ENCODE measurements at places on chromosomes 7 and 10.

- DNase-seq = no peak
Observed at GRCh38 chr7:801940-802381, 30.3 kb upstream of the SUN1 start.

DNA sequence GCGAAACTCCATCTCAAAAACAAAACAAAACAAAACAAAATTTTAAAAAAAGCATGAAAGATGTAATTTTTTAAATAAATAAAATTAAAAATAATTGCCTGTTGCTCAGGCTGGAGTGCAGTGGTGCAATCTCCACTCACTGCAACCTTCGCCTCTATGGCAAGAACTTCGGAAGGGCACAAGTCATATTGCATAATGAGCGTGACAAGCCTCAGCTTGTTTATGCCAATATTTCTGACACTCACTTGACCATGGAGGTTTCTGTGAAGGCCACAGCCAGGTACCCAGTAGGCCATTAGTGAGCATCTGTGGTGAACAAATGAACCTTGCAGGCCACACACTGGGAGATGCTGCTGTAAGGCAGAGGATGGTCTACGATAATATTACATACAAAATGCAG is 106.1 kb upstream of the KMT2C start:
- no peak for DNase-seq

DNA sequence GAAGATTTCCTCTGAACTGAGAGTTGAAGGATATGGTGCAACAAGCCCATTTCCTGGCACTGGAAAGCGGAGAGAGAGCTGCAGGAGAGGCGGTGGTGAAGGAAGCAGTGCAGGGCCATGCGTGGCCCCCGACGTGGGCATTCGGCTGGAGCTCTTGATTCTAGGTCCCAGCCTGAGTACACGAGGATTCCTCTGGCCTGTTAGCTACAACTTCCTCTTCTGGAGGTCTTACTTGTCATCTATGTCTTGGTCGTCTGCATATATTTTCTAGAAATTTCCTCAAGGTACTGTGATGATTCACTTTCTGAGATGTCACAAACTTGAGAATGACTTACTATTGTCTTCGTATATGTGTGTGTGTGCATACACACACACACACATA is 59.2 kb upstream of the JAZF1 start:
- DNase-seq = peak; percentile 2

- DNase-seq = no peak
Observed at GRCh38 chr10:84423719-84424118, 95.3 kb downstream of the CCSER2 start.

GRCh38 chr7:47361746-47362215 is 220.1 kb downstream of the TNS3 start:
- DNase-seq = peak; percentile 54

- peak; percentile 10 for DNase-seq
Observed at GRCh38 chr7:143003393-143004051, 23.4 kb downstream of the OR9A2 start.

- DNase-seq = no peak
Observed at GRCh38 chr10:53479365-53479764, 706.8 kb upstream of the MBL2 start.

- DNase-seq = no peak
Observed at GRCh38 chr7:15086131-15086611, 183.6 kb upstream of the DGKB start.

DNA sequence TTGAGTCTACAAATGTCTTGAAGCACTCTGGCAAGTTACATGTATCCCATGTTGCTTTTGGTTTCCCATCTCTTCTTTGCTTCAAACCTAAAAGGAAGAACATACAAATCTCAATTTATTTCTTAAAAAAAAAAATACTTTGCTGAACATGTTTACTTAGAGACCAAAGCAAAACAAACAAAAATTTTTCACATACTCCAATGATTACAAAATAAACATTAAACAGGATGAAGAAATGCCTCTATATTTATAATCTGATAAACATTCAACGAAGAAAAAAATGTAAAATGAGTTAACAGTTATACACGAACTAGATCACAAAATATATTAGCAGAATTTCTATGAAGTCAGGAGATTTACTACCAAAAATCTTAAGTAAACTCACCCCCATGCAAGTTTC is 31.3 kb downstream of the FAM204A start:
- no peak for DNase-seq

DNA sequence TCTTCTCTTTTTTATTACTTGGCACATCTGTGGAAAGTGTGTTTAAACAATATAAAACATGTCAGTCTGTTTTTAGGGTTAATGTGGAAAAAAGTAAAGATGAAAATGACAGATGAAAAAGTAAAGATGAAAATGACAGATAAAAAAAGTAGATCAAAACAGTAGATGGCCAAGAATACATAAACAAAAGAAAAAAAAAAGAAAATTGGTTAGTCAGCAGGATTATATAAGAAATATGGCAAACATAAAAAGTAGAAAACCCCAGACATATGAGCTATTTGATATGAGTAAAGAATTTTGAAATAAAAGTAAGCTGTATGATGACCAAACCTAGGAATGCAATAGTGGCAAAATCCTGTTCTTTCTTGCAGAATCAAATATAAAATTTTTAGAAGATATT is 365.7 kb upstream of the AKR1E2 start:
- no peak for DNase-seq

DNA sequence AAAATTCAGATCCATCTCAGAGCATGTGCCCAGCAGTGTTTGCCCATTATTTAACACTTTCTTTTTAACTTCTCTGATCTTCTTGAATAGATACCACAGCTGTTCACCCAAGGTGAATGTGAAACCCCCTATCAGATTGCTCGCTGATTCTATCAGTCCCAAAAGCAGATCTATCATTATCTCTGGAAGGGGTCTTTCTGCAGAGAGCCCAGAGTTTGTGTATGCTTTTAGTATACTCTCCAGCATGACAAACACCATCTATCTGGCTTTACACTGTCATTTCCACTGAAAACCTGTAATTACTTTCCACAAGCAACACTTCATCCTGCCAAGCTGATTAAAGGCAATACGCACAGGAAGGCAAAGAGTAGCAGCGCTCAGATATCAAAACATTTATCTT is 168.2 kb downstream of the CACNA2D1 start:
- DNase-seq = no peak

DNA sequence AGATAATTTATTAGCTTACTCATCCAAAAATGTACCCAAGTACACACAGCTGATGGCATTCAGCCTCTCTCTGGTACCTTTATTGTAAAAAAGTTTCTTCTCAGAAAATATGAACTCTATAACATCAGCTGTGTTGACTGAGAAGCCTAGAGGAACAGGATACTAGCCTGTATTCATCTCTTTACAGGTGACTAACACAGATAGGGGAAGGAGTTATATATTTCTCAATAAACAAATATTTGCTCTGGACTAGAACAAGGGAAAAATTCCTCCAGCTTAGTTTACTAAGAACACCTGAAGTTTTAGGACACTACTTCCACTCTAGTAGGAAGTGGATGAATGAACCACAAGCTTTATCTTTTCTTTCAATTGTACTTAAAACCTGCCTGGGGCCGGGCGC is 67.8 kb downstream of the ZNF248 start:
- no peak for DNase-seq

GRCh38 chr7:7789551-7789988 is 71.2 kb upstream of the RPA3 start:
- no peak for DNase-seq

DNA sequence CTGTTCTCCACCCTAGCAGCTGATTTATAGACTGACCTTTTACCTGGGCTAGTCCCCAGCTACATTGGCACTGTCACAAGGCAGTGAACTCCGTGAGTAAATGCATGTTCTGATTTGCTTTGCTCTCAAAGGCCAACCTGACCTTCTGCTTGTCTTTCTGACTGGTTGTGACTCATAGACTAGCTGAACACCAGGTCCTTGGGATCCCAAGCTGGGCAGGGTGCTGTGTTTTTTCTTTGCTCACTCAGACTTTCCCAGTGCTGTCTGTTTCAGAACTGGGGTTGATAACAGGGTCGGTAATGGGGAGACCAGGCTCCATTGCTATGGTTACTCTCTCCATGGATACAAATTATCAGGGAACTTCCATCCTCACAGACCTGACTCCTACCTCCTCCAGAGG is 35.0 kb downstream of the EVX1 start:
- no peak for DNase-seq

- no peak for DNase-seq
Observed at GRCh38 chr10:131859341-131860020, 41.3 kb upstream of the PPP2R2D start.

GRCh38 chr10:100006243-100006886 is 3.4 kb downstream of the DNMBP start:
- peak; percentile 18 for DNase-seq

DNA sequence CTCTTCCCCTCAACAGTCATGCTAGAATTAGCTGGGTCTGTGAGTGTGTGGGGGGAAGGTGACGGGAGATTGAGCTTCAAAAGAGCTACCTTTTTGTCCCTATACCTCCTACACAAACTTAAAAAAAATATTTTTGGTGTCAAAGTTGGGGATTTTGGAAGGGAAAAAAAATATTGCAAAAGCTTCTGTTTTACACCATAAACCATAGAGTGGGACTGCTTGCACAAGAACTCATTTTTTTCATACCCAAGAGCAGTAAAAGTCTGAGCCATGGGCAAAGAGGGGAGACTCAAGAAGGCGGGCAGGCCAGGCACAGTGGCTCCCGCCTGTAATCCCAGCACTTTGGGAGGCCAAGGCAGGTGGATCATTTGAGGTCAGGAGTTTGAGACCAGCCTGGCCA is 9.4 kb upstream of the ZDHHC4 start:
- no peak for DNase-seq

DNA sequence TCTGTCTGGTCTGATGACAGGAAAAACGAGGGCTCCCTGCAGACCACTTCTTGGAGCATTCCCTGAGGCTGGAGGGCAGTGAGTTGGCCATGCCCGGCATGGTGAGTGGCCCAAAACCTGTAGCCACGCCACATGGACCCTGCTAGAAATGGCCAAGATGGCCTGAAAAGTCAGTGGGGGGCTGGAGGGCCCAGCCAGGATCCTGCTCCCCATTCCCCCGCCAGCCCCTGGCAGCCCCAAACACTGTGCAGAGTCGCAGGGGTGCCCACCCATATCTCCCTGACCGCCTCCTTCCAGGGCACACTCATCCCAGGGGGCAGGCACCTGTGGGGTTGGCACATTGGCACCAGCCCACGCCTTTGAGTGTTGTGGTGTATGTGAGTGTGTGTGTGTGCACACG is 18.7 kb upstream of the PPP2R2D start:
- DNase-seq = no peak

DNA sequence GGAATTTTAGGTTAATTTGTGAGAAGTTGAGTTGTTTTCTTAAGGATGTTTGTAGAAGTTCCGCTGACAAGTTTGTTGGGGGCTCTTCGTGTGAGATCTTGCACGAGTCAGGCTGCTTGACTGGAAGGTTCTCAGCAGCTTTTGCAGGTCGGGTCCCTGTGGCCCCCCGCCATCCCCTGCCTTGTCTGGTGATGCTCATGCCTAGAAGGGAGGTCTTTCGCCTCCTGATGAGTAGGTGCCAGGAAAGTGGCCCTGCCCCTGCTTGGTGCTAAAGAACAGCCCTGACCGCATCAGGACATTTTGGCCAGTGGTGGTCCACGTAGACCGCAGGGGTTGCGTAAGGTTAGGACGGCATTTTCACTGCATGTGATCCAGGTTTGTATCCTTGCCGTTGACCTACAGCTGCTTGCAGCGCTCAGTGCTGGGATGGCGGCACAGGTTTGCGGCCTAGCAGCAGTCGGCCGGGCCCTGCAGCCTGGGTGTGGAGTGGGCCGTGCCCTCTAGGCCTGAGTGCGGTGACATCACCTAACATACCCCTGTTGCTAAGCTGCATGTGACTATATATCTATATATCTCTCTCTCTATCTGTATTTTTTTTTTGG is 62.4 kb downstream of the DNAJB6 start:
- no peak for DNase-seq

DNA sequence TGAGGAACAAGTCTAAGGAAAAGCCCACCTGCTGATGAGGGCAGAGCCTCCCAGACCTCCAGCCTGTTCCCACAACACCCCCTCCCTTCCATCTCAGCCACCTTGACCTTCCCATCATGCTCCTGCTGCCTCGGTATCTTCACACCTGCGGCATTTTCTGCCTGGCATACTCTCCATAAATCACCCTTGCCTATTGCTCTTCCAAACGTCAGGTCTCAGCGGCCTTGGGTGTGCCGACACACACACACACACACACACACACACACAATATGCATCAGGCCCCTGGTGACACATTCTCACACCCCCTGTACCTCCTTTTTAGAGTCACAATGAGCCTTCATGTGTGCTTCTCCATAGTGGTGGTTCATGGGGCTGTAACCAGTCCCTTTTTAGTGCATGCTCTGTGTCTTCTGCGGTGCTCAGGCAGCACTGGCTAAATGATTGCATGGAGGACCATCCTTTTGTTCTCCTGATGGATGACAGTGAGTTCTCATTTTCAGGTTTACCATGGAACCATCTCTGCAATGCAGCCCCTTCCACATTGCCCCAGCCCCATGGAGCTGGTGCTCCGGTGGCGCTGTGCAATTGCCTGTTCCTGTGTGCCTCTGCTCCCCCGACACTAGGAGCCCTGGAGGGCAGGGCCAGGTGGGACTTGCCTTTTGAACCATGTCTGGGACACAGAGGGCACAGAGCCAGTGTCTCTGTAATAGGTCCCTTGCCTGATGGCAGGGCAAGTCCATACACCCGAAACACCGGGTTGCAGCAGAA is 4.5 kb downstream of the ADIRF start:
- DNase-seq = no peak

- no peak for DNase-seq
Observed at GRCh38 chr7:101620395-101620794, 8.7 kb downstream of the MYL10 start.

GRCh38 chr7:39847227-39847626 is 102.8 kb upstream of the CDK13 start:
- DNase-seq = no peak

- DNase-seq = peak; percentile 30
Observed at GRCh38 chr10:43265799-43266721, 805 bp downstream of the RASGEF1A start.

- DNase-seq = no peak
Observed at GRCh38 chr10:12681252-12681651, 320.3 kb downstream of the CCDC3 start.

DNA sequence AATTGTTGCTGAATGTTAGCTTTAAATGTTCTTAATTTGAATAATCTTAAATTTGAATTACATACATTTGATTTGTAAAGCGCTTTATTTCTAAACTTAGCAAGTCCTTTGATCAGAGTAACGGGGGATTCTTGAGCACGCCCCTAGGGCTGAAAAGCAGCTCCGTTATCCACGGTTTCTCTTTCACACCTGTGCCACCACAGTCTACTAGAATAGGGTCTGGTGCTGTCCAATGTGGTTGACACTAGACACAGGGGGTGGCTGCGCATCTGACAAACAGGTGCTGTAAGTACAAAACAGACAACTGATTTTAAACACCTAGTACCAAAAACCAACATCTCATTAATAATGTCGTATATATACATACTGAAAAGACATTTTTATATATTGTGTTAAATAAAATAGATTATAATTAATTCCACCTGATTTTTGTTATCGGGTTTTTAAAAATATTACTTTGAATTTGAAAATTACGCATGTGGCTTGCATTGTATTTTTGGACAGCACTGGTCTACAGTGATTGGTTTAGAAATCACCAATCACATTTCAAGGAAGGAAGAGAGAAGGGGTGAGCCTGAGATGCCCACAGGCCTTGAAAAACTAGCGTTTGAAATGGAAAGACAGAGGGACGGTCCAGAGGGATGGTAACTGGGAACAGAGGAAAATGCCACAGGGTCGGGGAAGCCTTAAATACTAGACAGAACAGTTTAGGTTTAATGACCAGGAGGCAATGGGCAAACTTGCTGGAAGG is 7.3 kb downstream of the SEPHS1 start:
- DNase-seq = no peak

All from stimulated activated CD4-positive, alpha-beta T cell treated with anti-CD3 and anti-CD28 coated beads, Interleukin-1b, Interleukin-23, amount 100 ng/mL, for 48 hours (primary cell).